ENCODE measurements at places on chromosomes 12 and 14.

DNA sequence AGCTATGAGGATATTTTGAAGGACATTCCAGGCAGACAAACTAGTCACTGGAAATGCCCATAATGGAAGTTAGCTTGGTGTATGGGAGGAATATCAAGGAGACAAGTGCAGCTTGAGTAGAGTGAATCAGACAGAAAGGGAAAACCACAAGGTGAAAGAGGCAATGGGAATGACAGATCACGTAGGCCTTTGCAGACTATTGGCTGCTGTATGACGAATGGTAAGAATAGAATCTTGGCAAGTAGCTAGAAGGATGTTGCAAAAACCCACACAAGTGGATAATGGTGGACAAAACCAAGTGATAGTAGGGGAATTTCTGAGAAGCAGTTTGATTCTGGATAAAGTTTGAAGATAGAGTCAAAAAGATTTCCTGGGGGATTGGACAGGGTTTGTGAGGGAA is 196.9 kb upstream of the NOVA1 start:
- no peak for DNase-seq

GRCh38 chr12:38120438-38120837 is 196.1 kb upstream of the ALG10B start:
- DNase-seq = no peak

- DNase-seq = no peak
Measured at GRCh38 chr12:6967651-6968100, 2.8 kb downstream of the PHB2 start.

- peak; percentile 39 for DNase-seq
Measured at GRCh38 chr12:43882578-43883178, 46.8 kb downstream of the TMEM117 start.

DNA sequence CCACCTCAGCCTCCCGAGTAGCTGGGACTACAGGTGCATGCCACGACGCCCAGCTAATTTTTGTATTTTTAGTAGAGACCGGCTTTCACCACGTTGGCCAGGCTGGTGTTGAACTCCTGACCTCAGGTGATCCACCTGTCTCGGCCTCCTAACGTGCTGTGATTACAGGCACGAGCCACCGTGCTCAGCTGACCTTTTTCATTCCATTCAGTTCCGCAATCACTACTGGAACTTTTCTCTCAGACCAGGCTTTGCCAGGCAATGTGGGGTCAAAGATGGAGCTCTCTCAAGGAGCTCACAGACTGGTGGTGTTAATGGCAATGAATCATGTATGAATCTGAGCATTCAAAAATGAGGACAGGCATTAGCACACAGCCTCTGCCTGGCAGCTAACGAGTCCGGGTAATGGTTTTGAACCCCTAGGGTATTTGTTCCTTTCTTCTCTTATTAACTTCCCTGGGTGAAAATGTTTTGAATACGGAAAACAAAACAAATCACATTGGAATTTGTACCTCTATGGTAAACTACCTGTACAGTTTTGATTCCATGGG is 9.4 kb upstream of the TCHP start:
- DNase-seq = no peak

DNA sequence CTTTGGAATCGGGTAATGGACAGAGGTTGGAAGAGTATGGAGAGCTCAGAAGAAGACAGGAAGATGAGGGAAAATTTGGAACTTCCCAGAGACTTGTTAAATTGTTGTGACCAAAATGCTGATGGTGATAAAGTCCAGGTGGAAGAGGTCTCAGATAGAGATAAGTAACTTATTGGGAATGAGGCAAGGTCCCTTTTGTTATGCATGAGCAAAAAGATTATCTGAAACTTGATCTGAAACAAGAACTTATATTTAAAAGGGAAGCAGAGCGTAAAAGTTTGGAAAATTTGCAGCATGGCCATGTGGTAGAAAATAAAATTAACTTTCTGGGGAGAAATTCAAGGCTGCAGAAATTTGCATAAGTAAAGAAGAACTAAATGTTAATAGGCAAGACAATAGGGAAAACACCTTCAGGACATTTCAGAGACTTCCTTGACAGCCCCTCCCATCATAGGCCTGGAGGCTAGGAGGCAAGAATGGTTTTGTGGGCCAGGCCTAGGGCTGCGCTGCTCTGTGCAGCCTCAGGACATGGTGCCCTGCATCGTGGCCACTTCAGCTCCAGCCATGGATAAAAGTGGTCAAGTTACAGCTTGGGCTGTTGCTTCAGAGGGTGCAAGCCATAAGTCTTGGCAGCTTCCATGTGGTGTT is 425.7 kb upstream of the PRICKLE1 start:
- DNase-seq = no peak

- no peak for DNase-seq
Measured at GRCh38 chr12:15846887-15847286, 35.3 kb upstream of the STRAP start.

GRCh38 chr12:28512876-28513275 is 322.6 kb downstream of the CCDC91 start:
- DNase-seq = no peak

DNA sequence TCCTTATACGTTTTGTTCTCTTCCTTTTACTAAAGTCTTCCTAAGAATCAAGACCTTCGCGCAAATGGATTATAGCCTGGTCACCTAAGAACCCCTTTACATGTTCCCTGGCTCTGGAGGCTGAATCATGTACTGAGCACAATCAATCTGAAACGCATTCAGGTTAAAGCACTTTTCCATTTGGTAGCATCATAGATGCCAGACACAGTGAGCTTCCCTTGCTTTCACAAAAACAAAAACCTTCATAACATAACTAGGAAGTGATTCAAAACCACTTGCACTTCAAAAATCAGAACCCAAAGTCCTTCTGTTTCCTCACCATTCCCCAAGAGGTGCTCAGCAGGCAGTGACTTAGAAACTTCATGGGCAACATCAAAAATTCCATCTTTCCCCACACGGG is 105.4 kb downstream of the CRACR2A start:
- no peak for DNase-seq

GRCh38 chr14:102910442-102910841 is 12.0 kb upstream of the AMN start:
- DNase-seq = no peak

- DNase-seq = no peak
Measured at GRCh38 chr14:55662752-55663151, 82.7 kb downstream of the KTN1 start.

DNA sequence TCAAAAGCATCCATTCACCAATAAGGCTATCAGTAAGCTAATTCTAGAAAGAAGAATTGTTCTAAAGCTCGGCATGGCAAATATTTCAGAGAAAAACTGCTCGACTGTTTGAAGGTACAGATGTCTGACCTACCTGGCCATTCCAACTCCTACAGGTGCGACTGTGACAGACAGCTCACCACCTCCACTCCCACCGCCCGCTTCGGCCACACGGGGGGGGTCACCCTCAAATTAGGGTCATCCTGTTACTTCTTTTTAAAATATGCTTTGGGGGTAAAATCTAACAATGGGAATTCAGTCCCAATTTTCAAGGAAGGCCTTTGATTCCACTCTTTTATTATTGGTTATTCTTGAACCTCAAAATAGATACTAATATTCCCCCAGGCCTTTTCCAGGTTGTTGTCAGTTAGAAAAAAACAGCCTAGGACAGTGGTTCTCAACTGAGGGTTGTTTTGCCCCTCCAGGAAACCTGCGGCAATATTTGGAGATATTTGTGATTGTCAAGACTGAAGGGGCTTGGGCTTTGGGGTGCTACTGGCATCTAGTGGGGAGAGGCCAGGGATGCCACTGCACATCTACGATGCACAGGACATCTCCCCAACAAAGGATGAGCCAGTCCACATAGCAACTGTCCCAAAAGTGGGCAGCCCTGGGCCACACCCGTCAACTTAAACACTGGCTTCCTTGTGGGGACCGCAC is 81.2 kb downstream of the BCL11B start:
- no peak for DNase-seq

DNA sequence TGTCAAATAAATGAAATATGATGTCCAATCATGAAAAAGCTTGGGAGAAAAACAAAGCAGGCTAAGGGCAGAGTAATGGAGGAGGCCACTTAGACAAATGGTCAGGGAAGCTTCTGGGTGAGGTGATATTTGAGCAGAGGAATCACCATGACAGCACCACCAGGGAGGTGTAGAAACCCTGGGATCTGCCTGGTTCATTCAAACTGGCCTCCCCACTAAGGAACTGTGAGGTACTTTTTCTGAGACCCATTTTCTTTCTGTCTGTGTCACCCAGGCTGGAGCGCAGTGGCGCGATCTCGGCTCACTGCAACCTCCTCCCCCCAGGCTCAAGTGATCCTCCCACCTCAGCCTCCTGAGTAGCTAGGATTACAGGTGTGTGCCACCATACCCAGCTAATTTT is 7.8 kb upstream of the SSH1 start:
- no peak for DNase-seq

GRCh38 chr14:101026341-101026740 is 122.8 kb upstream of the RTL1 start:
- no peak for DNase-seq

DNA sequence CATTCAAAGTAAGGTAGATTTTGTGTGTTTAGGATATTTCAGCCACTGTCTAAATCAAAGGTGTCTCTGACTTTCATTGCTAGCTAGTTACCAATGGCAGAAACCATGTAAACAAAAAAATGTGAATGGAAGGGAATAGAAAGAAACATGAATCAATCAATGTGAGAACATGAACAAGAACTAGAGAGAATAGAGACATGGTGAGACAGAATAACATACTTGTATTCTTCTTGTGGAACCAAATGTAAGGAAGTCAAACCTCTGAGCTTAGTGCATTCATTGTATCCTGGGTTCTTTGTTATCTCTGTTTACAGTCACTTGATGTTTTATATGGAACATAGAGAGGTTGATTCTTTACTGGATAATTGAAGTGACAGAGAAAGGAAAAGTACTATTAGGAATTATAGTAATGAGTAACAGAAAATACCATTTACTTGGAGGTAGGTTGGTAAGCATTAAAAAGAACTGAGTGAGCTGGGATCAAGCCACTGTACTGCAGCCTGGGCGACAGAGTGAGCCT is 2.6 kb upstream of the WNK1 start:
- DNase-seq = no peak

DNA sequence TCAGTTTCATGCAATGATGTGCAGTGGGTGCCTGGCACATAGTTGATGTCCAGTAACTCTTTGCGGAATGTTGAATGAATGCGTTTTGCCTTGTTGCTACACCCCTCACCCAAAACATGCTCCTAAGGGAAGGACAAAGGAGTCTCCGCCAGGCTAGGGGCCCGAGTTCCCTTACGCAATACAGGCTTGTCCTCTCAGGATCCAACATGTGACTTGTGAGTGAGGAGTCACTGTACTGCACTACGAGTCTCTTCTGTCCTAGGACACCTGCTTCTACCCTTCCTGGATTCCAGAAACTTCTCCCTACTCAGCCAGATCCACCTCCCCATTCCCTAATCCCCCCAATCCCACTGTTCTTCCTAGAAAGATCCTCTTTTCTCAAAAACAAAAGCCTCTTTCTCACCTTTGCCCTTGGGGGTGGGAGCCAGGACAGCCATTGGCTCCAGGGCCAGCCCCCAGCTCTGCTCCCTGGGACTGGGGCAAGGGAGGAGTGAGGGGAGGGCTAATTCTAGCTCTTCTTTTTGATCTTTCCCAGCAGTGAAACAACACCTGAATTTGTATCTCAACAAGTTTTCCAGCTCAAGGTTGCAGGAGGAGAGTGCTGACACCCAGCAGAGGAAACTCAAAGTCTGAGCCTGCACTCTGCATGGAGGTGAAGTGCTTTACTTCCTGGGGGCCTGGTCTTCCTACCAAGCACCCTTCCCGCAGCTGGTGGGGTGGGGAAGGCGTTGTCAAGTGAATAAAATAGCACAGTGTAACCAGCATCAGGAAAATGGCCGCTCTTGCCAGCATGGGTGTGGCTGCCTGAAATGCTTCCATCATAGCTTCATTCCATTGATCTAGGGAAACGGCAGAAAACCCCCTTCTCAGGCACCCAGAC is 3.4 kb upstream of the OTUB2 start:
- DNase-seq = no peak

DNA sequence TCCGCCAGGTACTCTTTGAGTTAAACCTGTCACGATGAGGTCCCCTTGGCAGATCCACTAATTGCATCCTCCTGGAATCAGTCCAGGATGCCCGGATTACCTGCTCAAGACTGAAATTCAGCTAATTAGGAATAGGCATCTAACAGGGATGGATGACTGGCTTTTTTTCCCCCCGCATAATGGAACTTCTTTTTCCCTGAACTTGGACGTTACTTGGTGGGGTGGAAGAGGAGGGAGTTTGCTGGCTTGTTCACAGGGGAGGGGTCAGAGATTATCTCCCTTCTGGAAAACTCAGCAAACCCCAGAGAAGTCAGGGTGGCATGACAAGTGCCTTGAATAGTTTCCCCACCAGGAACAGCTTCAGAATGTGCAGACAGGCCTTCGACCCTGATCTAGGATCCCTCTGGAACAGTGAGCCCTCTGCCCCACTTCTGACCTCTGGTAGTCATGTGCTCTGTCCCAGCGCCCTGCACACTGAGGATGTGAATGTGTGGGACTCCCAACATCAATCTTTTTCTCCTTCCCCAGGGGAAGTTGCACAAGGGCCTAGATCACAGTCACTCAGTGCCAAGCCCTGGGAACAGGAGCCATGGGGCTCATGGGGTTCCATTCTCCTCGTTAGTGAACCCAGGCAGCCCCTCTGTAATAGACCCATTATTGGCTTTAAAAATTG is 142.5 kb downstream of the SMOC1 start:
- no peak for DNase-seq

DNA sequence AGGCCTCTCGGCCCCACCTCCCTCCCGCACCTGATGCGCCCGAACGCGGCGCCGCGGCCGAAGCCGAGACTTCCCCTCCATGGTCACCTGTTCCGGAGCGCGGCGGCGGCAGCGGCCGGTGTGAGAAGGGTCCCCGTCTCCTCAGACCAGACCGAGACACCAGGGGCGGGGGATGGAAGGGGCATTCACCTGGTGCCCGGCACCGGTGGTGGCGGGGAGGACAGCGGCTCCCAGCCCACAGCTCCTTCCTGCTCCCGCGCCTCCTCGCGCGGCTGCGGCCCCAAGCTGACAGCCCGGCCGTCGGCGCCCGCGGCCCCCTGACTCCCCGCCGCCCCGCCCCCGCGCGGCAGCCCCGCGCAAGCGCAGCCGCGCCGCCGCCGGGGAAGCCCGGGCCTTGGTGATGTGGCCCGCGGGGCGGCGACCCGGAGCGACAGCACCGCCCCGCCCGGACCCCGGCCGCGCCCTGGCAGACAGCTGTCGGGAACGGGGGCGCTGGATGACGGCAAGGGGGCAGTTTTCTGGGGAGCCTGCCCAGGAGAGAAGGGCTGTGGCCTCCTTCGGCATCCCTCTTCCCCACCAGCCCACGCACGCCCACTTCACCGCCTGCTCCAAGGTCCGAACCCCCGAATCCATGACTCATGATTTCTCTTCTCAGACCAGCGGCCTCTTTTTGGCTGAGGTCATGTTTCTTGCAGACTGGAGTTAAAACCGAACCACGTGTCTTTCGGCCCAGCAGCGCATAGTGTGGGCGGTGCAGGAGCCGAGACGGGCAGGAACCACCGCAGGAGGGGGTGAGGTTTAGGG is at the start of gene SLC41A2:
Gene SLC41A2 (minus strand): TSS at position 290 of the 804 bp plus-strand sequence. CDS start 29,763 bp downstream, outside the sequence.
- DNase-seq = peak; percentile 83

- no peak for DNase-seq
Measured at GRCh38 chr14:66017927-66018326, 468.2 kb upstream of the CCDC196 start.

- DNase-seq = no peak
Measured at GRCh38 chr14:71139294-71139946, 232.2 kb downstream of the PCNX1 start.

All from HCT116 (cell line).